ENCODE measurements at places on chromosomes 12 and 14.

DNA sequence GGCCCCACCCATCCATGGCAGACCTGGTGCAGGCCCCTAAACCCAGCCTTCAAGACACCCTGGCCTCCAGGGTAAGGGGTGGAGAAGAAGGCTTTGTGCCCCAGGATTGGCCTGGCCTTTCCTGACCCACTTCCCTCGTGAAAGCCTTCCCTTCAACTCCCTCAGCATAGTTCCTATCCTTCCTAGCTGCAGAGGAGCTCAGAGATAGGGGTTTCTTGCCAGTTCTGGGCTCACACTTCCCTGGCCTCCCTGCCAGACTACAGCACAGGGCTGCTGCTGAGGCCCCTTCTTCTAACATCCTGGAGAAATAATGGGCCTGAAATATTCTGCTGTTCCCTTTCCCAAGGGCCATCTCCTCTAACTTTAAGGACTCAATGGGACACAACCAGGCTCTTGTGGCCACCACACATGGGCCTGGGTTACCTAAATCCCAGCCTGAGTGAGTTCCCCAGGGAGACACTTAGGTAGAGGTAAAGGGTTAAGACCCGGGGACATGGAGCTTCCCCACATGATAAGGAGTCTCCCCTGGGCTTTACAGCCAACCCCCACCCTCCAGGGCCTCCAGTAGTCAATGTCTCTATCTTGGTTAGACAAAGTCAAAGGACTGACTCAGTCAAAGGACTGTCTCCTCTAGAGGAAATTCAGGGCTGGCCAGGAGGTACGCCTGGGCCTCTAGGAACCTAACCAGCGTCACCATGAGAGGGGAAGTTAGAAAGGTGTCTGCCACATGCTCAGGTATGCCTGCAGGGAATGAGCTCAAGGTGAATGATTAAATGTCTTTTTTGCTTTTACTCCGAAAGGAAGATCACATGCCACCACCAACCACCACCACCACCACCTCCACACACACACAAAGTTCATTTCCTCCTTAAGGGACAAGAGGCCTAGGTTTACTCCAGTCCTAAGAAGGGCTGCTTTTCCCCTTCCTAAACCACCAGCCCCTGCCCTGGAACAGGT lies 7.1 kb downstream of the ZFP36L1 start:
- DNase-seq = no peak

DNA sequence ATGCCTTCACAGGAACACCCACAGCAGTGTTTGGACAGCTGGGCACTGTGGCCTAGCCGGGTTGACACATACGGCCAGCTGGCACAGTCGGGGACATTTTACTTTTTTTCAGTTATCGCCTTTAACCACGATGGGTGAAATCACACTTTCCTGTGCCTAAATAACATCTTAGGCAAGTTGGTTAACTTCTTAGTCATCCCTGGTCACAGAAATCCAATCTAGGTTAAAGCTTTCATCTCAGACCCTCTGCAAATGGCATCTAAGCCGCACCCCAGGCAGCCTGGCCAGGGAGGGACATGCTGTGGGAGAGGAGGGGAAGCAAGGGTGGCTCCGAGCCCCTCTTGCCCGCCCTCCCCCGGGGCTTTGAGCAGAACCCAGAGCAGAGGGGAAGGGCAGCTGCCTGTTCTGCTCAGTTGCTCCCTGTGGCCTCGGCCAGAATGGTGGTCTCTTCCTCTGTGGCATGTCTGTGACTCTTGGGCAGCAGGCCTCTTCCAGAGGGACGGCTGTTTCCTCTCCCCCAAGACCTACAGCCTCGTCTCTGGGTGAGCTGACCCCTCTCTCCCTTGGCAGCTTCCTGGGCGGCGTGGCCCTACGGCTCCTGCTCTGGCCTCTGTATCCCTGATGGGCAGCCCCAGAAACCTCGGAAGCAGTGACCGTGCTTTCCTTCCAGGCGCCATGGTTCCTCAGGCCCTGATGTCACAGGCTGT lies 85.4 kb upstream of the DYNC1H1 start:
- no peak for DNase-seq

- no peak for DNase-seq
These were observed 27.5 kb downstream of the RIC8B start for GRCh38 chr12:106801830-106802533.

- DNase-seq = no peak
These were observed 67.8 kb upstream of the EGLN3 start for GRCh38 chr14:34018564-34019244.

- no peak for DNase-seq
These were observed 207.9 kb upstream of the DIO3 start for GRCh38 chr14:101353422-101353821.

DNA sequence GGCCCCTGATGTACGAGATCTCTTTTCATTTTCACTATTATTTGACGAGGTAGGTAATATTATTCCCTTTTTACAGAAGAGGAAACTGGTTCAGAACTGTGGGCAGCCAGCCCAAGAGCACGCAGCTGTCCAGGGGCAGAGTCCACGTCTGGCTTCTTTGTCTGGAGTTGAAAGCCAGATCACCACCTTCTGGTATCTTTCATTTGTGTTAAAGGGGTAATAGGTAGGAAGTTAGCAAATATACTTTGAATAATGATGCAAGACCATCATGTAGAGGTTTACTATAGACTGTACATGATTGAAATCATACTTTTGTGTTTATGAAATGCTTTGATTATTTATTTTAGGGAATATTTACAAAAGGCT lies 144.1 kb upstream of the AMIGO2 start:
- no peak for DNase-seq

DNA sequence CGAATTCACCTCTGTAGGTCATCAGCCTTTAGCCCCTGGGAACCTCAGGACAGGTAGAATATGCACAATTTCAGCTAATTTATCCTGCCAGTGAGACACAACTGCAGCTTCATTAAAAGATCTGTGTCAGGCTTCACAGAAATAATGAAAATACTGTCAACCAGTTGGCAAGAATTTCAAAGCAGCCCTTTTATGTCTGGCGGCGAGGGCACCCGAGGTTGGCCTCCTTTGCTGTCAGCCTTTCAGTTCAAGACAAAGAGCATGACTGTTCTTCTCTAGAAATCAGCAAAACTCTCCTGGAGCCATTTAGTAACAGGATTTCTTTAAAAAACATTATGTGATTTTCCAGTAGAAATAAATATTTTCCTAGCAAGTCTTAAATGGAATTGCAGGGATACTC lies 75.9 kb downstream of the BBS10 start:
- DNase-seq = no peak

- DNase-seq = no peak
These were observed 3.9 kb downstream of the GZMH start for GRCh38 chr14:24605435-24606190.

DNA sequence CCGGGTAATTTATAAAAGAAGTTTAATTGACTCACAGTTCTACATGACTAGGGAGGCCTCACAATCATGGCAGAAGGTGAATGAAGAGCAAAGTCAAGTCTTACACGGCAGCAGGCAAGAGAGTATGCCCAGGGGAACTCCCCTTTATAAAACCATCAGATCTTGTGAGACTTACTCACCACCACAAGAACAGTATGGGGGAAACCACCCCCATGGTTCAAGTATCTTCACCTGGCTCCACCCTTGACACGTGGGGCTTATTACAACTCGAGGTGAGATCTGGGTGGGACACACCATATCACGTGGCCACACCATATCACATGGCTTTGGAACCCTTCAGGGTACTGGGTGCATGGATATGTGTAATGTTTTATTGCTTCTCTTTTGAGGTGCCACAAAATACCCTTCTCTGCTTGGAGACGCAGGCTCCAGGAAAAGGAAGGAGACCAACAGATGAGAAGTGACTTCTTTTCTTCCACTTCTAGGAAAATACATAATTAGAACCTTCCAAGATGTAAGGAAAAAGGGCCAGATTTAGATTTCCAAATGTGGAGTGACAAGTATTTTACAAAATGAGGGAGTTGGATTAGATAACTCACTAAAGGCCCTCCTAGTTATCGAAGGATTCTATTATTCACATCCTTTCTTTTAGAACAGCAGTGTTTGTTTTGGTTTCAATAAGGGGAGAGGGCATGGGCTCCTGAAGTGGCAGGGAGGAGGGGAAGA lies 33.1 kb upstream of the ETFBKMT start:
- no peak for DNase-seq

- no peak for DNase-seq
These were observed 65.2 kb downstream of the PPP2R5E start for GRCh38 chr14:63478010-63478409.

DNA sequence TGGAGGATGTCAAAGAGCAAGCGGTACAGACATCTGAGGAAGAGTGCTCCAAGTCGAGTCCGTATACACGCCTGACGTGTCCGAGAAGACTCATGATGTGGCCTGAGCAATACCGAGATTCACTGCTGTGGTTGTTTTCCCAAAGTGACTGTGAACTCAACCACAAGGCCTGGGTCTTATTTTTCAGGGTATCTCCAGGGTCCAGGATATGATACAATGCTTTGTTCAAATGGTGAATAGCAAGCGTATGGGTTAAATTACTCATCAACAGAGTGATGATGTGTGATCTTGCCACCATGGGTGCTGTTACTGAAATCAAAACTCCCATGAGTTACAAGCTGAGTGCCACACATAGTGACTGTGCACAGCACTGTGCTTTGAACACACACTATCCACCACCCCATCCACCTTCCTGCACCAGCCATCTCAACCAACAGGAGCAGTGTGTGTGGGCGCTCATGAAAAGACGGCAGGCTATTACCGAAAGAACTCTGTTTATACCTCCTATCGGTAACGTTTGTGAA lies 109.6 kb downstream of the BCAT1 start:
- DNase-seq = no peak

GRCh38 chr14:61518403-61518802 lies 176.9 kb upstream of the HIF1A start:
- DNase-seq = no peak

- DNase-seq = no peak
These were observed 916 bp upstream of the PAWR start for GRCh38 chr12:79691511-79692248.

GRCh38 chr14:36229262-36229661 lies 52.7 kb upstream of the PTCSC3 start:
- no peak for DNase-seq

DNA sequence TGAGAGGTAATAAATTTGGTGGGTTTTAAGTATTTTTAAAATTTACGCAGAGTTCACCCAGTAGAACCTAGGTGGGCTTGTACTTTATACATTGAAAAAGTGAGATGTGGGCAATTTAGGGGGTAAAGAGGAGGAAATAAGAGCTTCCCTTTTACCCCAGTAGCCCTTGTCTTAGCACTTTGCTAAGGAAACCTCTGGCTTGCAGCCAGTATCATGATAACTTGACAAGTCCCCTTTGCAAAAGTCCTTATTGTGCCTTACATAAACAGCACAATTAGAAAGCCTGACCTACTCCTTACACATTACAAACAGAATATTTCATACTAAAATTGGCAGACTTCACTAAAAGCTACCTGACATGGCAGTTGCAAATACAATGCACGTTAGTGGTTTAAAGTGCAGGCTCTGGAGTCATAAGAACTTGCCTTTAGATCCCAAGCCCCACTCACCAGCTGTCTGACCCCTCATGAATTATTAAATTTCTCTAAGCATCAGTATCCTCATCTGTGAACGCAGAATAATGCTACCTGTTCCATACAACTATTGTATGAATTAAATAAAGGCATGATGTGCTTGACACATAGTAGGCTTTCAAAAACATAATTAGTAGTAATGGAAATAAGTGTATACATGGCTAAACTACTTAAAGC lies 53.2 kb upstream of the NELL2 start:
- no peak for DNase-seq

DNA sequence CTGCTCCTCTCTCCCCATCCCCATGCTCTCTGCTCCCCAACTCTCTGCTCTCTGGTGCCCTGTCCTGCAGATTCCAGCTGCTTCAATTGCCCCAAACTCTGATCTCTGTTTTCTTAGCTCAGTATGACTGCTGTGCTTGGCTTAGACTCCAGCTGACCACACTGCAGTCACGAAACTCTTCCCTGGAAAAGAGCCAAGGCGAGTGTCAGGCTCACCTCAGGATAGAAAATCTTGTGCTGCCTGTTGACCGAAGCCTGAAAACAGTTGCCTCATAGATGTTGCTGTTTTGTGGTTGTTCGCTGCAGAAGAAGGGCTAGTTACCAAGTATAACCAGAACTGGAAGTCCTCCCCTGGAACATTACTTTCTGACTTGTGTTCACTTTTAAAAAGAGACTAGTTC lies 6.7 kb upstream of the STON2 start:
- no peak for DNase-seq

DNA sequence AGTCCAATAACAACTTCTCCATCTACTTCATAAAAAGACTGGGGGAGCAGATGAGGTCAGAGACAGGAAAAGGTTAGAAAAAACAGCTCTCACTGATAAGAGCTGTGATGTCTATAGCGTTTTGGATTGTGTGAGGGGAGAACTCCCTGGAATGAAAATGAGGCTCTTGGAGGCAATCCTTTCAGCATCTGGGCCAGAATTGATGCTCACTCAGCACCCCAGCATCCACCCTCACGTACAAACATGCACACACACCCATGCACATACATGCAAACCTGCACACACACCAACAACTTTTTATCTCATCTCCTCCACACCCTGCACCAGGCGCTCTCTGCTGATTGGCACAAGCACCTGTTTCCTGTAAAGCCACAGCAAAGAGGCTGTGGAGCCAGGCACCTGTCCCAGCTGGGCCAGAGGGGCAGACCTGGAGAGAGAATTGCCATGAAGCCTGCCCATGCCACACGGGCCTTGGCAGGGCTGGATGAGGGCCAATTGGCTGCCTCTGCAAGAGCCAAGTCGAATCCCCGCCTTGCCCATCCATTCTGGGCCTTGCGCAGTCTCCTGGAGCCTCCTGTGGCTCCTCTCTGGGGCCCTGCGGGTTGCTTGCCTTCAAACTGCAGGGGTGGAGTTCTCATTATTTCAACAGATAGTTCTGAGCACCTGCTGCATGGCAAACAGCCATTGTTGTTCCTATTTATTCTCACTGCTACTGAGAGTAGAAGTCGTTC lies 53.1 kb downstream of the SYNE3 start:
- DNase-seq = no peak

- DNase-seq = no peak
These were observed 263.1 kb upstream of the FOXN3 start for GRCh38 chr14:89680156-89680555.

GRCh38 chr14:87082917-87083316 lies 910.1 kb downstream of the GALC start:
- DNase-seq = no peak
